ENCODE measurements at places on chromosomes 3 and 15.

- DNase-seq, result no peak
Measured at GRCh38 chr3:118938183-118938961, 96.3 kb downstream of the IGSF11 start.

GRCh38 chr3:133891662-133892378, 3.9 kb downstream of the RAB6B start:
- no peak for DNase-seq

GRCh38 chr15:63402498-63403253, 21.0 kb upstream of the CA12 start:
- no peak for DNase-seq

GRCh38 chr3:94303266-94303665, 240.4 kb downstream of the NSUN3 start:
- DNase-seq, result no peak

DNA sequence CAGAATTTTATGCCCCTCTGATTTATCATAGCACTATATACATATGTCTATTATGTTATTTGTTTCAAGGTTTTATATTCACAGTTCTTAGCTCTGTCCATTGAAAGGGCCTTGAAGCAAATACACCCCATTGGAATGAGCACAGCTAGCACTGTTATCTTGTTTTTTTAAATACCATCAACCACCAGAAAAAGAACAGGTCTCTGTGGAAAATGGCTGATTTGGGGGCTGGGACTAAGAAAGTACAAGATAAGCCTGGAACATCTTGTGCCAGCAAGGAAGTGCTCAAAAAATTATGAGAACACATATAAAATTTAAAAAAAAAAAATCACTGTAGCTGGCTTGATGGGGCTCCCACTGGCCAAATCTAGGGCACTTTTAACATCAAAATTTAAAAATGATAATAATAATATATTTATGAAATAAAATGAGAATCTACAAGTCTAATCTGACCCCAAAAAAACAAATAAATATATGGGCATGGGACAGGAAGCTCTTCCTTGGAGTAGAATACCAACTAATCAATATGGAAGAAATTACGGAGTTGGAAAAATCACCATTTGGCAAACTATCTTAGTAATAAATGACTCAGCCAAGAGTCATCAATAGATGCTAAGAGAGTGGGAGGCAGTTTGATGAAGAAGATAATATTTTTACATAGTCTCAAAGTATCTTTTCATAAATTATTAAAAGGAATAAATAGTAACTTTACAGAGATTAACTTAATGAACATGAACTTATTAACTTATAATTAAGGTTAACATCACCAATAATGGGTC, 20.5 kb downstream of the IFT80 start:
- DNase-seq, result no peak

GRCh38 chr15:39438799-39439592, 141.9 kb upstream of the THBS1 start:
- DNase-seq, result no peak

DNA sequence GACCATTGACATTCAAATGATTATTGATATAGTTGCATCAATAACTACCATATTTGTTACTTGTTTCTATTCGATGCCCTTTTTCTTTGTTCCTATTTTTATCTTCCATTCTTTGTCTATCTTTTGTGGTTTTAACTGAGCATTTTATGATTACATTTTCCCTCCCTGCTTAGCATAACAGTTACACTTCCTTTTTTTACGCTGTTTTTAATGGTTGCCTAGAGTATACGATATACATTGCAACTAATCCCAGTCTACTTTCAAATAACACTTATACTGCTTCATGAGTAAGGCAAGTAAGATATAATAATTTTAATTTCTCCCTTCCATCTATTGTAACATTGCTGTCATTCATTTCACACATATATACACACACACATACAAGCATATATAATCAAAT, 26.3 kb downstream of the COL6A6 start:
- no peak for DNase-seq

GRCh38 chr3:14177580-14178246, 688 bp downstream of the XPC start:
- DNase-seq, result no peak

DNA sequence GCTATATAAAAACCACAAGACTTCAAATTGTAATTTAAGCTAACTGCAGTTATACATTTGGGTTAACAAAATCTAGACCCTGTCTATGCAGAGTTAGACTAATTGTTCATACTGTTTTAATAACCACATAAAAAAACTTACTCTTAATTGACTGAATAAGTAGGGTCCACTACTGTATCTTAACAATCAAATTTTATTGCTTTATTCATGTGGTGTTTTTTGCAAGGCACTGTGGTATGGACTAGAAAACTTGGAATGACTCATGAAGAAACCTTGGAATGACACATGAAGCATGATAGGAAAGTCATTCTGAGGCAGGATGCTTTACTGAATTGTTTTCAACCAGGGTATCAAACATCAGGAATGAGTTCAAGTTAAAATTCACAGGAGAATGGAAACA, 2.3 kb downstream of the SERP1 start:
- DNase-seq, result no peak

- no peak for DNase-seq
Measured at GRCh38 chr3:57512166-57512565, 32.0 kb downstream of the DNAH12 start.

- DNase-seq, result no peak
Measured at GRCh38 chr3:187963677-187964385, 190.1 kb upstream of the LPP start.

- peak; percentile 6 for DNase-seq
Measured at GRCh38 chr15:64622410-64623260, 152.8 kb downstream of the RBPMS2 start.

GRCh38 chr3:33877187-33877586, 78.8 kb downstream of the PDCD6IP start:
- DNase-seq, result no peak

- DNase-seq, result no peak
Measured at GRCh38 chr3:32405711-32406323, 14.2 kb downstream of the CMTM7 start.

GRCh38 chr3:64502284-64502683, 185.5 kb downstream of the ADAMTS9 start:
- no peak for DNase-seq

- DNase-seq, result no peak
Measured at GRCh38 chr15:66085128-66085527, 168.4 kb downstream of the MEGF11 start.

DNA sequence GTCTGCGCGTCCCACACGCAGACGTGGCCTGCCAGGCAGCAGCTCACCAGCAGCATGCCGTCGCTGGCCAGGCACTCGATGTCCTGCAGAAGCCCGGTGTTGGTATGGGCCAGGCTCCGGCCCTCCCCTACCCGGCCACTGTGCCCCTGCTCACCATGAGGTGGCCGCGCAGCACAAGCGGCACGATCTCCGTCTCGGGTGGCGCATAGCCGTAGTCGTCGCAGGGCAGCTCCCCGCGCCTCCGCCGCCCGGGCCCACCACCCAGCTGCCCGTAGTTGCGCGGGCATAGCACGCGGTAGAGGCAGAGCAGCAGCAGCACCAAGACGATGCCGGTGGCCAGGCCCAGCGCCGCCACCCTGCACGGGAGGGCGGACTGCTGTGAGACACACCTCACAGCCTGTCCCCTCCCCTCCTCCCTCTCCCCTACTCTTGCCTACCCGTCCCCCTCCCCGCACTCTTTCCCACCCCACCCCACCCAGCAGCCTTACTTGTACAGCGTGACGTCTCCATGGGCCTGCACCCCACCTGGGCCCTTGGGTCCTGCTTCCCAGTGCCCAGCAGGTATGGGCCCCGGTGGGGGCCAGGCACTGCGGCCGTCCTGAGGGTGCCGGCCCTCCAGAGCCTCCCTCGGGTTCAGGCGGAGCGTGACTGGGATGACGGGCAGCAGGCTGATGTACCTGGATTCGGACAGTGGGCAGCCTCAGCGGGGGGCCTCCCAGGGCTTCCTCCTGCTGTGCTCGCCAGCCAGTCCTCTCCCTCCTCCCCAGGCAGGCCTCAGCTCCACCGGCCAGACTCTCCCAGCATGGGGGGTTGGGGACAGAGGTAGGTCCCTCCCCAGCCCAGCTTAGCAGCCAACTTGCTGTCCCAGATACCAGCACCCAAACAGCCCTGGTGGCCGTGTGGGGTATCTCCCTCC, 37.6 kb downstream of the PTPN23 start:
- DNase-seq, result no peak

DNA sequence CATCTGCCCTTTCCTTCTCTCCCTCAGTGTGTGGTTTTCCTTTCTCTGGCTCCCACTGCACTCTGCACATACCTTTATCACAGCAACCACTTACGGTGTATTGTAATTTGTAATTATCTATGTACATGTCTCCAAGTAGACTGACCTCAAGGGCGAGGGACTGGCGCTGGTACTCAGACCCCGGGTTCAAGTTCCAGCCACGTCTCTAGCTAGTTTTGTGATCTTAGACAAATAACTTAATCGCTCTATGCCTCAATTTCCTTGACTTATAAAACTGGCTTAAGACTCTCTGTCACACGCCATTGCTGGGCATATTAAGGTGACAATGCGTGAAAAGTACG, 607 bp upstream of the SENP2 start:
- DNase-seq, result no peak

DNA sequence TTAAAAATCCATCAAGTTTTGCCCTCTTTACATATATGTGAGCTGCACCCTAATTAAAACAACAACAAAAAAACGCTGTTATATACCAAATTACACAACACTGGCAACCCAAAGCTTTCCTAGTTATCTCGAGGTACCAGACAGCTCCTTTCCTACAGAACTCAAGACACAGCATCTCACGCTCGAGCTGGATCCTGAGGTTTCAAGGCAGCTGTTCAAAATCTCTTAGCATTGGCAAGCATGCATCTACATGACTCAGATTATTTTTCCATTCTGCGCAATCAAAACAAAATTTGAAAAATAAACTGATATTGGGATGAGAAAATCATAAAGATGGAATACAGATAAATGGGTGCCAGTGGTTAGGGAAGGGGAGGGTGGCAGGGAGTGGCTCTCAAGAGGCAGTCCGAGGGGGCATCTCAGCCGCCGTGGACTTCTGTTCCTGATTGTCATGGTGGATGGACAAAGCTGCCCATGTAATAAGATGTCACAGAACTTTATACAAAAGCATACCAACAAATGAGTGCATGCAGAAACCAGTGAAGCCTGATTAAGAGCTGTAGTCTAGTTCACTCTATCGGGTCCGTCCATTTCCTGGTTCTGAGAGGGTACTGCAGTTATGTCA, 91.5 kb downstream of the ADAMTS17 start:
- DNase-seq, result no peak

- no peak for DNase-seq
Measured at GRCh38 chr15:40759961-40760360, 3.9 kb upstream of the GCHFR start.

GRCh38 chr3:197505796-197506548, 49.8 kb downstream of the BDH1 start:
- no peak for DNase-seq

- no peak for DNase-seq
Measured at GRCh38 chr3:10506696-10507095, 1.3 kb upstream of the ATP2B2 start.

DNA sequence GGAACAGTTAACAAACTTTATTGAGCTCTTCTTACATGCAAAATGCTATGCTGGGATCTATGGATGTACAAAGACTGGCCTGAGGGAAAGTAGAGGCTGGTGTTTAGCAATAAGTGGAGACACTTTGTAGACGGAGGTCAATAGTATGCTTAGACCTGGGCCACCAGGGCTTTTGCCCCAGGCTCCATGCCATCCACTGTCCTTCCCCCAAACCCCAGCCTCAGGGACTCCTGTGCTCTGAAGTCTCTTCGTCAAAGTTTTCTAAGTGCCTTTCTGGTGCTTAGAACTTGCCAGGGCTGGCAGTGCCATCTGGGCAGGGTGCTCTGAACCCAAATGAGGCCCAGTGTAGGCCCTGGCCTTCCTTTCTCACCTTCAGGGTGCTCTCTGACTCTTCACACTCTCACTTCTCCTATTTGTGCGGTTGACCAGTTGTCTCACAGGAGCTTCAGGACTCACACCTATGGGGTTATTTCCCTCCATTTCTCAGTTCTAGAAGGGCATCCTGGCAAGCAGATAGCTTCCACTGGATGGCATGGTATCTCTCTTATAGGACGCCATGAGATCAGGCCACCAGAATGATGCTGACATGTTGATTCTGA, 21.8 kb upstream of the KCNAB1 start:
- DNase-seq, result no peak

GRCh38 chr3:112097378-112097777, 11.2 kb downstream of the C3orf52 start:
- DNase-seq, result no peak

GRCh38 chr3:131285456-131285855, 96.1 kb upstream of the NUDT16 start:
- DNase-seq, result no peak

DNA sequence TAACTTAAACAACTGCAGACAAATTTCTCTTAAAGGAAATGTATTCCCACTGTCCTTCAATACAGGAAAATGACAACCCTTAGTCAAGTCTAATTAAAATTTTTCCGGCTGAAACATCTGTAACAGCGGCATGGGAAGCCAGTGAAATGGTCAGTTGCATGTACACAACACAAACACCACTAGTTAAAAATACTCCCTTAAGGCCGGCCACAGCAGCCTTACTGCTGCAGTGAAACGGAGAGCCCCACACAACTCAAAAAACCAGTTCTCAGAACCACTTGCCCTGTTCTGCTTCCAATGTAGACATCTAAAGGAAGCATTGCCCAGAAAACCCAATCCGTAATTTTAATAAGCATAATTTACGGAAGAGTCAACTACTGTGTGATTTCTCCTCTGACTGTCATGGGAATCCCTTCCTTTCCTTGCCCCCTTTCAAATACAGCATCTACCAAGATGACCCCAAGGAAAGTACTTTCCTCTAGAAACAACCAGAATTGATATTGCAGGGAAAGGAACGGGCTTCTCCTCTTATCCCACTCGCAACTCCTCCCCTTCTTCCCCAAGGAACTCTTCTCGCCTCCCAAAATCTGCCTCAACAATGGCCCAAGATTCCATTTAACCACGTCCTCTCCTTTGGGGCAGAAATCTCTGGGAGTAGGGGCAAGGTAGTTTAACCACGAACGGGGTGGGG, 1.6 kb downstream of the FBN1 start:
- DNase-seq, result no peak

DNA sequence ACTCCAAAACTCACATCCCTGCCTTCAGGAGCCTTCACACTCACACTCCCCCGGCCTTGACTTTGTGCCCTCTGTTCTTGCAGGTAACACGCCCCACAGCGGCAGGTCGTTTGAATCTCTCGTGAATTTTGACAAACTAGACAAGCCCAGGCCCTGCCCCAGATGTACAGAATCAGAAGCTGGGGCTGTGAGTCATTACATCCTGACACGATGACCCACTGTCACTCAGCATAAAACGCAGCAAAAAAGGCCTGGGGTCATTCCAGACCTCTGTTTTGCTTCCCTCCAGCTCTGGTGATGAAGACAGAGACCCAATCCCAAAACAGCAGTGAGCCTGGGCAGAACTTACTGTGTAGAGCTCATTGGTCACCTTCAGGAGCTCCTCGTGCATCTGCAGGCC, 116.4 kb upstream of the RAD18 start:
- no peak for DNase-seq

GRCh38 chr3:55790596-55791350, 303.7 kb upstream of the WNT5A start:
- DNase-seq, result no peak

- DNase-seq, result no peak
Measured at GRCh38 chr3:136920904-136921611, 36.7 kb upstream of the IL20RB start.
